Motor neuron (in vitro differentiated cells): ENCODE measurements at places on chromosomes 3 and 15.

DNA sequence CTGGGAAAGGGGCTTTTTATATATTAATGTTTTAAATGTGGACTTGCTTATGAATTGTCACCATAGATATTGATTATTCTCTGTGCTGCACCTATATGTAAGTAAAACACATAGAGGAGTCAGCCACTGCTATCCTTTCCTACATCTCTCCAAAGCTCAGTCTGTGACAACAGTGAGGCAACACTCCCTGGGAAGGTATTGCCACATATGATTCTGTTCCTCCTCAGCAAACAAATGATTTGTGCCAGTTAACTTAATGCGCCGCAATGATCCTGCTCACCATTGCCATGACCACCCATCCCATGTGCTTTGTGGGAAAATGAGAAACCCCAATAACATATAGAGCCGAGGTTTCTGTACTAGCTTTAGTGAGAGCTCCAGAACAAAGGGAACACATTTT lies 75.1 kb upstream of the FBN1 start:
- no peak for ATAC-seq

DNA sequence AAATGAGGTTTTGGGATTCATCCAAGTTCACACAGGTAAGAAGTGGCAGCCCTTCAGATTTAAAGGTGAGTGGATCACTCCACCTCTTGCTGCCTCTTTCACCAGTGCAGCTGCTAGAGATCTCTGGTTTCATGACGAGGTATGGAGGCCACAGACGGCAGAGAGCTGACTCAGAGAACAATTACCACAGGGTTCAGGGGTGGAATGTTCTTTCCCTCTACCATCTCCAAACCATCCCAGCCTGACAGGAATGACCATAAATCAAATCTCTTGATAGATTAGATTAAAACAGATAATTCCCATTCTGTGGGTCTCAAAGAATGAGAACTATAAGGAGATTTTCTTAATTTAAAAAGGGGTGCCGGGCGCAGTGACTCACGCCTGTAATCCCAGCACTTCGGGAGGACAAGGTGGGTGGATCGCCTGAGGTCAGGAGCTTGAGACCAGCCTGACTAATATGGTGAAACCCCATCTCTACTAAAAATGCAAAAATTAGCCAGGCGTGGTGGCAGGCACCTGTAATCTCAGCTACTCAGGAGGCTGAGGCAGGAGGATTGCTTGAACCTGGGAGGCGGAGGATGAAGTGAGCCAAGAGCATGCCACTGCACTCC lies 174.2 kb upstream of the ATP11B start:
- no peak for ATAC-seq

- ATAC-seq: peak; percentile 76
These were observed 185.1 kb downstream of the GOLGA6L6 start for GRCh38 chr15:20356444-20356910.

GRCh38 chr3:113269661-113270060 lies 58.3 kb downstream of the BOC start:
- peak; percentile 38 for ATAC-seq

- peak; percentile 77 for ATAC-seq
These were observed 8.8 kb upstream of the NPHP3 start for GRCh38 chr3:132730891-132731580.

- ATAC-seq: no peak
These were observed 1.7 kb downstream of the THSD4 start for GRCh38 chr15:71116942-71117341.

- ATAC-seq: peak; percentile 99
These were observed 54.7 kb downstream of the FAM81A start for GRCh38 chr15:59492389-59493377.

- ATAC-seq: no peak
These were observed 47.9 kb downstream of the QTRT2 start for GRCh38 chr3:114104414-114104813.

GRCh38 chr15:63763476-63764123 lies 70.1 kb downstream of the HERC1 start:
- ATAC-seq: no peak

GRCh38 chr3:168248383-168249204 lies 152.9 kb upstream of the GOLIM4 start:
- peak; percentile 23 for ATAC-seq

DNA sequence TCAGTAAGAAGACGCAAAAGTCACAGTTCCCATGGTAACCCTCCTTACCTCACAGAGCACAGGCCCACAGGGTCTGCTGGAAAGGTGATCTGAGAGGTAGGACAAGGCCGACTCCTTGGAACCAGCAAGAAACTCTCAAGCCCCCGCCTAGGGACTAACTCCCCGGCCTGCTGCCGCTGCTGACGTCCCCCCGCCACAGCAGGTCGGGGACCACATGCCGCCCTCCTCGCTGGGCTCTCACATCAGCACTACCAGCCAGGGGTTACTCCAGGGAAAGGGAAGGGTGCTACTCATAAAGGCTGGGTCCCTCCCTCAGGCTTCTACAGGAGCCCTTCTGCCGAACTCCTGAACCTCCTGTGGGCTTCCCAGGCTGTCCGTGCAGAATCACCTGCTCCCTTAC lies 94.2 kb downstream of the XXYLT1 start:
- ATAC-seq: no peak

GRCh38 chr15:101023501-101024072 lies 104.4 kb downstream of the LRRK1 start:
- ATAC-seq: no peak

DNA sequence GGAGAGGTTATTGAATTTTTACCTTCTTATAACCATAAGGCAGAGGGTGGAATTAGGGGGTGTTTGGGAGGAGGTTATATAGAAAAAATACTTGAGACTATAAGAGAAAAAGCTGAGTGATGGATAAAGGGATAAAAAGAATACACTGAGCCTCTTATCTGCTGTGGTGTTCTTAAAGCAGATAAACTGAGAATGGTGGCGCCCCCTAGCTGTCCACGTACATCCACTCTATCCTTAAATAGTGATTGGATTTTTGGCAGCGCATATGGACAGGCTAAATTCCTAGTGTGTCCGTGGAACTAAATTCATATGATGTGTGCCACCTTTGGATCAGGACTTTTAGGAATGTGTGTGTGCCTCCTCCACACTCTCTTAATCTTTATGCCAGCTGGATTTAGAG lies 121.1 kb downstream of the OXSM start:
- ATAC-seq: no peak

GRCh38 chr3:57065588-57065987 lies 5.1 kb downstream of the SPATA12 start:
- no peak for ATAC-seq

- ATAC-seq: no peak
These were observed 85.0 kb downstream of the FBN1 start for GRCh38 chr15:48560321-48561051.

DNA sequence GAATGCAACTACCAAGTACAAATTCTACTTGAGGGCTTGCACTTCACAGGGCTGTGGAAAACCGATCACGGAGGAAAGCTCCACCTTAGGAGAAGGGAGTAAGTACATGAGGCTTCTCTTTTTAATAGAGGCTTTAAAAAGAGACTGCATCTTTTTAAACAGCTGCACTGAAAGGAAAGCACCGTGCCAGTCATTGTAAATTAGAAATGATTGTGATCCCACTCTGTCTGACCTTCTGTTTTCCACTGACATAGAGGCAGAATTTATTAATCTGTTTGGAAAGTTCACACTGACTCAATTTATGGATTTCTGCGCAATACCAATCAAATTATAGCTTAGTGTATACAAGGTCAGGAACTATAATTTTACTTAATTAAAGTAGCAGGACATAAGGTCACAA lies 198.2 kb downstream of the CHL1 start:
- peak; percentile 58 for ATAC-seq

- ATAC-seq: no peak
These were observed 5.1 kb upstream of the DNAJA4 start for GRCh38 chr15:78259232-78259631.

DNA sequence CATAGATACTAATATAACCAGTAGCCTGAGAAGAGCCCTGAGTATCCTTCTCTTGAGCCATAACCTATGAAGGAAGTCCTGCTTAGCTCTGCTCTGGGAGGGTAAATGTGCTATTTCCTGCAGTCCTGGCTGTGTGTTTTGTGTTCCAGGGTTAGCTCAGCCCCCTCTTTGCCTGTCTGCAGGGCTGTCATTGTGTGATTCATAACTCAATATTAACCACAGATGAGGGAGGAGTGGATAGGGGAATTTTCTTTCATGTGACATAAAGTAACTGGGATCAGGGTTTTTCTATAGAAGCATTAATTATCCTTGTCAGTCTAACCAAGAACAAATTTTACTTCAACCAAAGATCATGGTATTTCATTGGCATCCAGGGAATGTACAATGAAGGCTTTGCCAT lies 183.3 kb upstream of the ZBTB20 start:
- ATAC-seq: peak; percentile 100

DNA sequence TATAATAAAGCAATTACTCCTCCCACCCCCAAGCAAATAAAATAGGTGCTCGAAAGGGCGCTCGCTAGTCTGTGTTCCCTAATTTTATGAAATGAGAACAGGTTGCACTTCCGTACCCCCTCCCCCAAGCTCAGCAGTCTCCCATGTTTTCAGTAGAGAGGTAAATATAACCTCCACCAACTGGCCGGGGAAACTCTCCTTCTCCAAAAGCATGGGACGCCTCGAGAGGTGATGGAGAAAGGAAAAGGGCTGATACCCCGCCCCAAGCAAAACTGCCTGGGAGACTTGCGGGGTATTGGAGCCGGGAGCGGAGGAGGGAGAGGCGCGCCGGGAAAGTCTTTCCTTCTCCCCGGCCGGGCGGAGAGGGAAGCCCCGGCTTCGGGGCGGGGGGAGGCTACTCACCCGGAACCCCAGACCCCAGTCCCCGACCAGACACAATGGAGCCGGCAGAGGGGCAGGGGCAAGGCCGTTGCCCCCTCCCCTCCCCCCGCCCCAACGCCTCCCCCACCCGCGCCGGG lies 605 bp downstream of the DCUN1D1 start:
- no peak for ATAC-seq

GRCh38 chr3:182910936-182911781 lies 69.2 kb downstream of the DCUN1D1 start:
- ATAC-seq: no peak

GRCh38 chr3:61701011-61701410 lies 139.6 kb downstream of the PTPRG start:
- no peak for ATAC-seq

DNA sequence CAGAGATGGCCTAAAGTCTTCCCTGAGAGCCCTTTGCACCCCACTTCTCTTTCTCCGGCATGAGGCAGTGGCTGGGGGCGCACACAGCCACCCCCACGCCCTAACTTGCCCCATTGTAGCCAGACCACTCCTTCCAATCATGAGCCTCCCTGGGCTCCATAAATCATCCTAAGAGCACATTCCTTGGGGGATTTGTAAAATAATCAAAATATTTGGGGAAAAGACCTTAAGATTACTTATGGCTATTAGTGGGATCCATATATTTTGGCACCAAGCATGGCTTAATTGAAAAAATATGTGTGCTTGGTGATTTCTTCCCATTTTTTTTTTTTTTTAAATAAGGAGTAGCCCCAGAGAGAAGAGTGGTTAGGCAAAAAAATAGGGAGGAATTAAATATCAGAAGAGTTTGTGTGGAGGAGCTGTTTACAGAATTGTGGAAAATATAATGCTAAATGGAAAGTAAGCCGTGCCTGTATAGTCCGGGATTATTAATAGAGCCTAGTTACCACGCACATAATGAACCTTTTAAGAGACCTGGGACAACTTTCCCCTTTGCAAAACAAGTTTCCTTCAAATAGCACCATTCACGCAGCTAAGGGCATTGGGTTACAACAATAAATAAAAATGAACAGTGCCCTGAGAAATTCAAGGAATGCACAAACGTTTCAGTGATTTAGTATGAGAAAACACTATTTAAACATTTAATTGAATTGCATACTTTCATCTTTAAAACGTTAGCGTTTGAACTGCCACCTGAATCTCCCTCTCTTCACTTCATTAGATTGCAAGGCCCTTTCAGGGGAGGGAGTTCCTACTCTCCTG lies 46.1 kb downstream of the SMAD6 start:
- no peak for ATAC-seq

DNA sequence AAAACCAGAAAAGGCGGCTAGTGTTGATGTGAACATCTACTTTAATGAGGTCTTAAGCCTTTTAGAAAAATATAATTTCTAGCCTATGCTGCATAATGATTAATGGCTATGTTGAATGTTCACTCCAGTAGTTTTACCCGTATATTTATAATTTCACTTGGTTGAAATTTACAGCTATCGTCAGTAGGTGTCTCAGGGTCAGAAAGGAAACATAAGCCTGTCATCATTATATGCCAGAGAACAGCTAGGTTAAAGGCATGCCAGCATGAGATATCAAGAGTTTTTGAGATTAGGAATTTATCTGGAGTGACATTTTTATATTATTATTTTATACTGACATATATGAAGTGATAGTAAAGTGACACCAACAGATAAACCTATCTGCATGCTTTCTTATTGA lies 904.1 kb downstream of the OTOL1 start:
- no peak for ATAC-seq

GRCh38 chr15:85974348-85974705 lies 105.3 kb upstream of the AGBL1 start:
- peak; percentile 91 for ATAC-seq

- no peak for ATAC-seq
These were observed 10.5 kb downstream of the CNBP start for GRCh38 chr3:129173206-129173605.

- no peak for ATAC-seq
These were observed 115.6 kb upstream of the MANF start for GRCh38 chr3:51269466-51269865.

GRCh38 chr15:31563001-31563400 lies 236.4 kb downstream of the KLF13 start:
- ATAC-seq: no peak
